ENCODE measurements at places on chromosomes 5 and 9.

GRCh38 chr9:130156672-130157071 is 15.5 kb upstream of the NCS1 start:
- no peak for DNase-seq

- DNase-seq: no peak
Observed at GRCh38 chr9:133144904-133145851, 18.5 kb downstream of the GBGT1 start.

DNA sequence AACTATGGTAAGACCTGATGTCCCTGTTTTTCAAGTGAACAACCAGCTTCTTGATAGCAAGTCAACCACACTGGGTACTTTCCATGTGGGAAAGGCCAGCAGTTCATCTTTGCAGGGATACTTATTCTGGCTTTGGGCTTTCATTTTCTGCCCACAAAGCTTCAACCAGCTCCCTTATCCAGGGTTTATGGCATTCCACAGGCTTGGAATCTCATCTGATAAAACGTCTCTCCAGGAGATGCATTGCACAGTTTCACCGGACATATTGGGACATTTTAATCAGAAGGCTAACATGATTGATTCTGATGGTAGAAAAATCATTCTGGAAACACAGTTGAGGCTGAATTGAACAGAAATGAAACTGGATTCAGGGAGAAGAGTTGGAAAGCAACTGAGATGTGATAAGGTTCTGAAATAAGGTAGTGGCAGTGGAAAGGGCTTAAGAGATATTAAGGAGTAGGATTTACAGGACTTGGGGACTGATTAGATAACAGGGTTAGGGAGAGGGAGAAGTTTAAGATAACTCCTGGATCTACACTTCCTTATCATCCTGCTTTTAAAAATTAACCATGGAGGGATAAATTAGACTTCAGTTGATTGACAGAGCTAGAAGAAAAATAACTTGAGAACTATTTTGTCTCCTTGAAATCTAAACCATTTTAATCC is 195.8 kb upstream of the FBXL7 start:
- no peak for DNase-seq

DNA sequence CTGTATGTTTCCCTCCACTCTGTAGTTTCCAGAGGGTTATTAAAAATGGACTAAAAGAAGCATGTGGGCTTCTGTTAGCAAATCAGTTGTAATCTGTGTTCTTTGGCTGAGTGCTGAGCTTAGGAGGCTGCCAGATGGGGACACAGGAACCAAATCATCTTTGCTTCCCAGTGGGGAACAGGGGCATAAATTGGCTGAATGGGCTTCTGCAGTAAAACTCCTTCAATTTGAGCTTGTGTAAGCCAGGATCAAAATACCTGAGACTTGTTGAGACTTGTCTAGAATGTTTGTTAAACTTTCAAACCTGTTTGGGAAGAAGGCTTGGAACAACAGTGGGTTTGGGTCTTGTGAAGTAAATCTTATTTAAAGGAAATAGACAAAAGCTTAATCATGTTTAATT is 32.2 kb upstream of the TNFAIP8 start:
- DNase-seq: no peak

DNA sequence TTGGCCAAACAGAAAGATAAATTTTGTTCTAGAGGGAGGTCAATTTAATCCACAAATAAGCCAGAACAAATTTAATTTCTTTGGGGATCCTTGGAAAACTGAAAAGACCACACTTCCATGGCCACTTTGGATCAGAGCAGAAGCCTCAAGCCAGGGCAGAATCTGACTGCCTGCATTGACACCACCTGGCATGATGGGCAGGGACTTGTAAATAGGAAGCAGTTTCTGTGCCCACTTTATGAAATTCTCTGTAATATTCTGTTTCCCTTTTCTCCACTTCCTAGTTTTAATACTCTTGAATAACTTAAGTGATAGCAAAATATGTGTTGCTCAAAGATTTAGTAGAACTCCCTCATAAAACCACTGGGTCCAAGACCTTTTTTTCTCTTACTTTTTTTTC is 6.7 kb upstream of the TMEM252 start:
- no peak for DNase-seq

- no peak for DNase-seq
Observed at GRCh38 chr5:158753354-158753753, 346.4 kb downstream of the EBF1 start.

Data from fibroblast of skin of left quadriceps (primary cell).